SJSA1 (cell line): ENCODE measurements at places on chromosomes 1 and 21.

- DNase-seq, result no peak
These were observed 1.7 kb upstream of the TNFRSF9 start for GRCh38 chr1:7942214-7942921.

DNA sequence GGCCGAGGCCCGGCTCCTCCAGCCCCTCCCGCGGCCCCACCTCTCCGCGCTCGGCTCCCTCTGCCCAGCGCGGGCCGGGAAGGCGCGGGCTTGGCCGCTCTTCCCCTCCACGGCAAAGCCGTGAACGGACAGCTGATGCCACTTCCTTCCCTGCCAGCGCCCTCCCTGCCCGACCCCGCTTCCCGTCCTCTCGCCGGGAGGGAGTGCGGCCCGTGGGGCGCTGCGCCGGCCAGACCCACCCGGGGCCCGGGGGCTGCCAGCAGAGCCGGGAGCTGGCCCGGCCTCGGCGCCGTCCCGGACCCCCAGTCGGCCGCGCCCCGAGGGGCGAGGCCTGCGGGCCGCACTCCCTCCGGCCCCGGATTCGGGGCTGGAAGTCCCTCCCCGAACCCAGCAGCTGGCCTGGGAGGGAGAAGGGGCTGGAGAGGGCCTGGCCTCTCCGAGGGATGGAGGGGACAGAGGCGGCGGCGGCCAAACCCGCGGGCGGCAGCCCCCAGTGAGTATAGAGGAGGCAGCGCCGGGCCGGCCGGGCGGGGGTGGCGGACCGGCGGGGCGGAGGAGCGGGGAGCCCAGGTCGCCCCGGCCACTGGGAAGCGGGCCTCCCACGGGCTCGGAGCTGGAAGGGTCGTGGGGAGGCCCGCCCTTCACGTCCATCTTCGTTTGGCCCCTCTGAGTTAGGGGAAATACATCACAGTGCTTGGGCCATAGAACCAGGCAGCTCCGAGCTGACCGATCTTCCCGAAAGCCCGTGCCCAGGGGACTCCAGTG is at the start of gene KIAA1614:
Gene KIAA1614, plus strand, starts transcription at position 97 of the 765 bp plus-strand sequence. Its CDS starts 347 bp downstream, at position 444.
- DNase-seq, result peak; percentile 75

GRCh38 chr1:25549273-25550154 is 6.1 kb downstream of the LDLRAP1 start:
- no peak for DNase-seq

GRCh38 chr1:58925247-58925646 is 141.4 kb upstream of the JUN start:
- no peak for DNase-seq

GRCh38 chr1:46569116-46569515 is 17.7 kb upstream of the KNCN start:
- no peak for DNase-seq

DNA sequence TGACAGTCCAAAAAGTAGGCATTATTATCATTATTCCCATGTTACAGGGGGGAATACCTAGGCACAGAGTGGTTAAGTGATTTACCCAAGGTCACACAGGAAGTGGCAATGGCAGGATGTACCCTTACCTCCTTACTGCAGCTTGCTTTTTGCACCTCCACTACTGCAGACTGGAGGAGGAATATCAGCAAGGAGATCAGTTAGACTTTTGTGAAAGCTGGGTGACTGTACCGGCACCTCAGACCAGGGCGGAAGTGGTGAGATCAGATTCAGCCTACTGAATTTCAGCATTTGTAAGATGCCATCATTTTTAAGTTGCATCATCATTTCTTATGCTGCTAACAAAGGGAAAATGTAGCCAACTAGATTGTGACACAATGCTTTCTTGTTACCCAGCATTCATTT is 4.5 kb downstream of the ADARB1 start:
- DNase-seq, result no peak

DNA sequence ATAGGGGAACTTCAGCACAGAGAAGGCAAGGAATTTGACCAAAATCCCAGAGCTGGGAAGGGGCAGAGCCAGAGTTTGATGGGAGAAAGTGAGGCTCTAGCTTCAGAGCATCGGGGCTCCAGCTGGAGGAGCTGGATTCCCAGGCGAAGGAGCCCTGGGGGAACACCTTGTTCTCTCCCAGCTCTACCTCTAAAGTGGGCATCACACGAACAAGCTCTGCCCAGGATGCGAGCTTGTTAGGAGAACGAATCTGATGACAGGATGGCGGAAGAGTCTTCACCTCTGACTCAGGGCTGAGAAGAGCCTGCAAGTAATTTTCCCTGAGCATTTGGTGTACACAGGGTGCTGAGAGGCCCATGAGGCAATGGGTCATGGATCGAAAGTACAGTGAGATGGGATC is 22.0 kb downstream of the TNNT2 start:
- no peak for DNase-seq

DNA sequence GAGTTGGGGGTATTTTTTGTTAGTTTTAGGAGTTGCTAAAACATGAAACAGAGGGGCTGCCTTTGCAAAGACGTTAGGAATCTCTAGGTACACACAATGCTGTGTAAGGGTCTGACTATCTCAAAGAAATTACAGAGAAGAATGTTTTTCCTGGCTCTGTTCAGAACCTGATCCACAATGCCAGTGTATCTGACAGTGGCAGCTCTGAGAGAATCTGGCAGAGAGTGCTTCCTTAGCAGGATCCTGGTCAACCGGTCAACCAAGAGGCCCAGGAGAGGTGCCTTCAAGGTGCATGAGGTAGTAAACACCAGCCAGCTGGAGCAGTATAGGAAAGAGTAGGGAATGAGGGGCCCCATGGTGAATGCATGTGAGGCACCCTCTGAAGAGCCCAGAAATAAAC is 40.9 kb upstream of the RGS1 start:
- DNase-seq, result no peak

GRCh38 chr1:59673573-59674450 is 140.9 kb upstream of the HOOK1 start:
- DNase-seq, result no peak

GRCh38 chr1:28755701-28756100 is 19.0 kb downstream of the YTHDF2 start:
- no peak for DNase-seq

DNA sequence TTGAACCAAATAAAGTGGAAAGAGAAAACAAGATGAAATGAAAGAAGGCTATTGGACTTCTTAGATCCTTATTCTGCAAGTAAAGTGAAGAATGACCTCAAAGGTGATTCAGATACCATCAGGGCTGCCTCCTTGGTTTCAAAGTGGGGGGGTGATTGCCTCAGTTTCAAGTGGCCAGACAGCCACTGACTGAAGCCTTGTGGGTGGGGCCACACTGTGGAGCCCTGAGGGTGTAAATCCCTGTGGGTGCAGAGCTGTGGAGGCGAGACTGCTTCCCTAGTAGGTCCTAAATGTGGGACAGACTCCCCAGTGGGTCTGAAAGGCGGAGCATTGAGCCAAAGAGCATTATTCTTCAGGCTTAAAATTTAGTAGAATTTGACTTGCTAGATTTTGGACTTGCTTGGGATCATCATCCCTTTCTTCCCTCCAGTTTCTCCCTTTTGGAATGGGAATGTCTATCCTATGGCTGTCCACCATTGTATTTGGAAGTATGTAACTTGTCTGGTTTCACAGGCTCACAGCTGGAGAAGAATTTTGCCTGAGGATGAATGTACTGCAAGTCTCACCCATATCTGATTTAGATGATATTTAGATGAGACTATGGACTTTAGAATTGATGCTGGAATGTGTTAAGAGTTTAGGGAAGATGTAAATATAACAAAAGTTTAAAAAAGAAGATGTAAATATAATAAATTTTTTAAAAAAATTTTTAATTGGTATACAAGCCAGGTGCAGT is 71.6 kb upstream of the SOX13 start:
- DNase-seq, result no peak

DNA sequence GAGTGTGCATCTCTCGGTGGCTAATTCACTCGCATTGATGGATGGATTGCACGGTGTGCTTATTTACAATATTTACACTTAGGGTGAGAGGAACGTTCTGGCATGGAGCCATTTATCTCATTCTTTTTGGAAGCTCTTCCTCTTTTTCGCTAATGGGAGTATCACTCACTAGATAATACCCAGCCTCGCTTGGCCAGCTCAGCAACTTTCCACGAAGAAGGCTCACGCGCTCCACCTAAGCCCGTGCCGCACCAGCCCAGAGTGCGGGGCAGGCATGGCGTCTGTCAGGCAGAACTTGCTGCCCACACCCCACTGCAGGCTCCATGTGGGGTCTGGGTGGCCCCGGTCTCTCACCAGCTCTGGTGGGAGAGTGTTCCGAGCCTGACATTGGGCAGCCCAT is 484.9 kb downstream of the NPHP4 start:
- DNase-seq, result no peak
